GM23248 (cell line): ENCODE measurements at places on chromosomes 7 and 10. TPM values are rescaled to one million over a fixed set of nuclear protein-coding genes. Genes with fewer than 3 reads are reported as not detected.

COMTD1 gene
- polyA plus RNA-seq, result 8.8 and 9.3 TPM in 2 replicates

CDH23 gene
- 0.08 and 0.09 TPM in 2 replicates for polyA plus RNA-seq

HK1 gene
- 134 and 137 TPM in 2 replicates for polyA plus RNA-seq

MEST gene
- 8.5 and 9.1 TPM in 2 replicates for polyA plus RNA-seq

SLC39A12 gene
- polyA plus RNA-seq, result not detected in 2 replicates

CARD11 gene
- not detected in 2 replicates for polyA plus RNA-seq

EVX1 gene
- polyA plus RNA-seq, result not detected in 2 replicates

IFIT3 gene
- 10.4 and 10.6 TPM in 2 replicates for polyA plus RNA-seq

NPM3 gene
- 2.9 and 4.1 TPM in 2 replicates for polyA plus RNA-seq

NEUROD6 gene
- polyA plus RNA-seq, result not detected in 2 replicates

SLC18A3 gene
- not detected in 2 replicates for polyA plus RNA-seq

GHRHR gene
- not detected in 2 replicates for polyA plus RNA-seq

KEL gene
- polyA plus RNA-seq, result not detected in 2 replicates

RADIL gene
- 0.55 and 0.77 TPM in 2 replicates for polyA plus RNA-seq

TLX1 gene
- polyA plus RNA-seq, result not detected in 2 replicates

SPDYE3 gene
- 3.5 and 3.8 TPM in 2 replicates for polyA plus RNA-seq
